ENCODE measurements at places on chromosomes 2 and 18.

DNA sequence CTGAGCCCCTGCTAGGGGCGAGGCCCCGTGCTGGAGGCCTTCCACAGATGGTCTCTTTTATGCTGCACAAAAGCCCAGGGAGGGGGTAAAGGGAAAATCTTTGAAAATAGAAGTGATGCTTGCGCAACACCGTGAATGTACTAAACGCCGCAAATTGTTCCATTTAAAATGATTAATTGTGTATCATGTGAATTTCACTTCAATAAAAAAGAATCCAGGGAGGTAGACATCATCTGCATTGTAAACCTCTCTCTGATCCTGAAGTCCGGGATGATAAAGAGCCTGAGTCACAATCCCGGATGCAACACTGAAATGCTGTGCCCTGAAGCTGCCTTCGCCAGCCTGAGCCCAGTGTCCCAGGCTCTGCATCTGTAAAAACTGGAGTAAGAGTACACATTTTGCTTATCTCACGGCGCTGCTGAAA, 107.7 kb upstream of the PPP1CB start:
- DNase-seq, result peak; percentile 95

- no peak for DNase-seq
These were observed 696.5 kb downstream of the TDRD15 start for GRCh38 chr2:21820271-21820670.

- no peak for DNase-seq
These were observed 38.8 kb downstream of the SFXN5 start for GRCh38 chr2:73032702-73033097.

- no peak for DNase-seq
These were observed 54.7 kb upstream of the RIOK3 start for GRCh38 chr18:23398401-23398800.

DNA sequence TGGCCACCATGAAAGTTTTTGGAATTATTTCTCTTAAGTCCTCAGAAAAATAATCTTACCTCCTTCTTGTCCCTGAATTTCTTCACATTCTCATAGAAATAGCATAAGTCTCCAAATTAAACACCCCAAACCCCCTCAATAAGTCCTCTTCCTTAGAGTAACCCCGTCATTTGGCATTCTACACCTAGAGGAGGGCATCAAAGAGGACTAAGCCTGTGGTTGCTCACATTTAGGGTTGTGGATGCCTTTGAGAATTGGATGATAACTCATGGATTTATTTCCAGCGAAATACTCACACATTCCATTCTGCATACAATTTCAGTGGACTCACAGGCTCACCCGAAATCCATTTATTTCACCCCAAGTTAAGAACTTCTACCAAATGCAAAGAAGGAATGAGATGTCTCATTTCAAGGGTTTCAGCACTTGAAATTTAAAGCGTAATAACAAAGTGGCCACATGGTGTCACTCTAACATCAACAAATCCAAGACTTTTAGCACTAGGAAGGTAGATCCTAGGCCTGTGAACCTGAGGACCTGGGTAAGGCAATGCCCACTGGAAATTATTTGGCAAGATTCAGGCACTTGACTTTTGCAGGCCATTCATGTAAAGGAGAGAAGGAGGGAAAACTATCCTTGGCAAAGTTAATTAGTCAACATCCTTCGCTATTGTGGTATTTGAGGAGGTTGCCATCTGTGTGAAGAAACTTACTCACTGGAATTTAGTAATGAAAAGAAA, 24.6 kb downstream of the DYTN start:
- peak; percentile 54 for DNase-seq

DNA sequence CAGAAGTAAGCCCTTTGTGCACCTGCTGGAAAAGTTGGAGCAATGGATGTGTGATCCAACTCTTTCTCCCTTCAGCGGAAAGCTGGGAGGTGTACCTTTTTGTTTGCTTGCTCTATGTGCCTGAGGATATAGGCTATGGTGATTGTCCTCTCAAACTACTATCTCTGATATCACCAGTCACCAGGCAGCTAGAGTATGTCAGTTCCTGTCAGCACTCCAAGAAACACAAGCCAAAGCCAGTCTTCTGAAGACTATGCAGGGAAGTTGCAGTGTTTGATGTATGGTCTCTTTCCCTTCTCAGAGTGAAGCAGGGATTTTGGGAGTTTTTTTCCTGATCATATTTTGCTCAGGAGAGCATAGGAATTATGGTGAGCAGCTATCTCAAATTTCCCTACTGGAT, 146.4 kb downstream of the PTH2R start:
- no peak for DNase-seq

DNA sequence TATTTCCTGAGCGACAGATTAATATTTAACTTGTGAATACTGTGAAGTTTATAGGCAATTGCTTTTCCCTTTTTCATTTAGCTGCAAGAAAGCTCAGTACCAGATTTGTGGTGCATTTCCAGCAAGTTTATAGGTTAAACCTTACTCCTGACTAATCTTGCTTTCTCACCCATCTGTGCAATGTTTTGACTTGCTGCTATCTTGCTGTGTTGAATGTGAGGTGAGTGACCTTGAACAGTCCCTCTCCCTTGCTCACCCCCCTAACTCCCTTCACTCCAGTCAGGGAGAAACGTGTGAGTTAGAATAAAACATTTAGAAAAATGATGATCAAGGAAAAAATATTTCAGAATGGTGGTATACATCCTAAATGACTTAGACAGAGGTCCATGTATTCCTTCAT, 39.8 kb upstream of the PARD3B start:
- peak; percentile 15 for DNase-seq

DNA sequence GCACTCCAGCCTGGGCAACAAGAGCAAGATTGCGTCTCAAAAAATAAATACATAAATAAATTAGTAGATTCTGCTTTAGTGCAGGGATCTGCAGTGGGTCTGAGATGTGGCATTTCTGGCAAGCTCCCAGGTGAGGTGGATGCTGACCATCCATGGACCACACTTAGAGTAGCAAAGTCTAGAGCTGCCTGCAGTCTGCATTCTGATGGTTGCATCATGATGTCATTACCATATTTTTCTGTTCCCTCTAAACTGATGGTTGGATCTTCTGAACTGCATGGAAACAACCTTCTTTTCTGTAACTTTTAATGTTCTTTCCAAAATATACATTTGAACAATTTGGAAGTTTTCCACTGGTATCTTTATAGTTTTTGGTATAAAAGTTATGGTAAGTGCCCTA, 42.9 kb downstream of the MYL12B start:
- DNase-seq, result no peak

GRCh38 chr2:24731923-24732322, 61.3 kb downstream of the PTRHD1 start:
- no peak for DNase-seq

GRCh38 chr18:13517369-13517768, 209.0 kb downstream of the FAM210A start:
- no peak for DNase-seq

- DNase-seq, result no peak
These were observed 79.5 kb downstream of the ARMC9 start for GRCh38 chr2:231277962-231278361.

DNA sequence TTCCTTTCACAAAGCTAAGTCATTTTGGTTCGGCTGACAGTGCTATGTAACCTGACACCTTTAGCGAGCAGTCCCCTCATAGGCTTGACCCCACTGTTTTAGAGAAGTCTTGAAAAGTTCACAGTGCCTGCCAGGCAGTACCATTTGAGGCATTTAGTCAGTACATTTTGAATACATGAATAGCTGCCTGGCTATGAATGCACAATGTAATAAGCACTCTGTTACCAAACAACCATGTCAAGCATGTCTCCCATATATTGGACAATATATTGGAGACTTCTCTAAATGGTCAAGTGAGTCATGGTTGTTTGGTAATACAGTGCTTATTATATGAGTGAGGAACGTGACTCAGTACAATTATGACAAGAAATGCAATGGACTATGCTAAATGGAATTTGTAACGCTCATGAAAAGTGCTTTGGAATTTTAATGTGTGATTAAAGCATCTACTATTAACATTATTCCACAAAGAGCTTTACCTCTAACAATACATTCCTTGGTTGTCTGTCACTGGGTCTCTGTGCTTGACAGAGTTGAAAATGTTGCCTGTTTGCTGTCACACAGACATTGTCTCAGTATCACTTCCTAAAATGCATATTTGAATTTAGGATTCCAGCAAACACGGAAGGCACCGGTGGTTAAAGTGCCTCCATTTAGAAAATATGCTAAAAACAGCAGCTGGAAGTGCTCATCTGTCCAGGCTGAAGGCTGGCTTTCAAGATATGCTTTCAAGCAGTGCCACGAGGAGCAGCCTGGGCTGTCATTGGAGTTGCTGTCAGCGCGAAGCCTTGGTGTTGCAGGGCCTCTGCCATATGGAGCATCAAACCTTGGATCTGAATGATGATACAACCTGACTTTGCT, 458.6 kb downstream of the FBXO15 start:
- DNase-seq, result peak; percentile 29

- no peak for DNase-seq
These were observed 54.1 kb downstream of the ANTXR1 start for GRCh38 chr2:69067026-69067630.

GRCh38 chr2:176392249-176392648, 123.0 kb downstream of the MTX2 start:
- no peak for DNase-seq

GRCh38 chr2:20141056-20141762, 83.7 kb downstream of the SDC1 start:
- DNase-seq, result peak; percentile 98

GRCh38 chr2:8480915-8481314, 200.9 kb upstream of the ID2 start:
- no peak for DNase-seq

- DNase-seq, result no peak
These were observed 287.3 kb upstream of the HS6ST1 start for GRCh38 chr2:128605931-128606330.

- no peak for DNase-seq
These were observed 7.9 kb upstream of the ZNF407 start for GRCh38 chr18:74589811-74590210.

GRCh38 chr18:14174706-14175085, 42.5 kb upstream of the ZNF519 start:
- no peak for DNase-seq

DNA sequence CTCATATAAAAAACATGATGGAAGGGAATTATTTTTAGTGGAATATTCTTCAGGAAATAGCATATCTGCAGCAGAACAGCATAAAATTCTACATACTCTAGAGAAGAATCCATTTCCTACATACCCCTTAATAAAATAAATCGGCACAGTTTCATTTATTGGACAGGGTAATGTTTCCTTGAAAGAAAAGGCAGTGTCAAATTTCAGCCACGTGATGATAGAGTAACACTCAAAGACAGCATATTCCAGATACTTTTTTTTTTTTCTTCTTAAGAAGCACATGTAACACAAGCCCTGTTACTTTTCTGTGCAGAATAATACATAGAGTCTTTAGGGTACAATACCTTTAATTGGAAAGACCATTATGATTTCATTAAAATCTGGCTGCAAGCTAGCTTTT, 204.4 kb downstream of the SRBD1 start:
- DNase-seq, result no peak

- DNase-seq, result peak; percentile 25
These were observed 160.7 kb downstream of the DTNB start for GRCh38 chr2:25512707-25513106.

DNA sequence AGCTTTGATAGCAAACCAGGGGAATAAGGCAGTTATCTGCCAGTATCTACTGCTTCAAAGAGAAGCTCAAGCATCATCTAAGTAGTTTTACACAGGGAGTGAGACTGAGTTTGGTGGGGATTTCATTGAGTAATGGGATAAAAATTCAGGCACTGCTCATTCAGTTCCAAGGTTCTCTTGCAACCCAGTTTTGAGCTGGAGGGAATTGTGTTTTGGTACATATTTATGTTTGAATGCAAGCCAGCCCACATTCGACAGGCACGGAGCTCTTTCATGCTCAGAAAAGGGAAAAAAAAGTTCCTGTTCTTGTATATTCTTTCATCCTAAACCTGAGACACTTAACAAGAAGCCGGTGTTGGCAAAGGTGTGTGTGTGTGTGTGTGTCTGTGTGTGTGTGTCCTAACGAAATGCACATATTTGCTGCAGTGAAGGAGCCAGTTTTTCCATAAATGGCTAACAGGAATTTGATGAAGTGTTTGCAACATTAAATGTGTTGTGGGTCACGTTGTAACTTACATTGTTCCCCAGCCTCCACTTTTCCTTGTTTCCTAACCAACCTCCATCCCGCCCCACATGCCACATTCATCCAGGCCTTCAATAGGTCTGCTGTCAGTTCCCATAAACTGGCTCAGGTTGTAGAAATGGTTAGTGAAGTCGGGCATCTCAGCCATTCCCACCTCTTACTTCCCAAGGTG, 311.1 kb downstream of the TXNL1 start:
- DNase-seq, result no peak

DNA sequence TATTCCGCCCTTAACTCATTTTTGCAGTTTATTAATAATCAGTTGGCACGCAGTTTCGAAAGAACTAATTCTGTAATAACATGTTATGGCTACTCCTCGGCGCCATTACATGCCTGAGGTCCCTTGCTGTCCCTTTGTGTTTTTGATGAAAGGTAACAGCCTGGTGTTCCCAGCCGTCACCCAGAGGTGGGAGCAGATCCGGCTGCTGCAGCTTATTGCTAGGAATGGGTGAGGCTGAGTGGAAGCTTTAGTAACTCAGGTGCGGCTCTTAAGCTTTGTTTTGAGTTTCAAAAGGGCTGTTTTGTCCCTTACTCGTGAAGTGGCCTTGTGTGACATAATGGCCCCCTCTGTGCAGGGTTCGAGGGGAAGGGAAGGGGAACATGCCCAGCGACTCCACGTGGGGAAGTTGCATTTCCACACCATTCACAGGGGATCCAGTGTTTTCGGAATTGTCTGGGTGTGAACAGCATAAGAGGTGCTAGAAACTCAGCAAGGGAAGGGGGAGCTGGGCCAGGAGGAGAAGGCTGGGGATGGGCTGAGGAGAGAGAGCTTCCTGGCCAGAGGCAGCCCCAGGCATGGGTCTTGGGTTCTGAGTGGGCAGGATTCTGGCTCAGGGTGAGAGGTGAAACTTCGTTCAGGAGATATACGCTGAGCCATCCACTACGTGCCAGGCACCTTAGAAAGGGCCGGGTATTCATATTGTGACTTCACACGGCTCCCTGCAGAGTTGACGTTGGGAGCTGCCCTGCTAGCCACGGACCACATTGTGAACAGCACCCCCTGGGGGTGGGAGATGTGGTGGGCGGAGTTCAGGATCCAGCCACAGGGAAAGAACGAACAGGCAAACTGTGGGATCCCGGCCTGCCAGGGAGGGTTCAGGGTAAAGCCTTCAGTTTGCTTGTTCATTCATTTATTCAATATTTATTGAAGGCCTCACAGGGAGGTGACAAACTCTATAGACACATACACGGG, 84.4 kb downstream of the TGOLN2 start:
- DNase-seq, result no peak

GRCh38 chr2:171365232-171365631, 68.6 kb downstream of the METTL8 start:
- peak; percentile 71 for DNase-seq
